ENCODE measurements at places on chromosomes 12 and 14. TPM values are rescaled to one million over a fixed set of nuclear protein-coding genes. Genes with fewer than 3 reads are reported as not detected.

MANSC4 gene
- total RNA-seq: not detected

DNAI7 gene
- not detected for total RNA-seq

ITGA7 gene
- 0.48 TPM for total RNA-seq

PAH gene
- total RNA-seq: not detected

INHBE gene
- total RNA-seq: not detected

LALBA gene
- not detected for total RNA-seq

Data from vein endothelial cell (primary cell).